ENCODE measurements at places on chromosomes 6 and 20.

GRCh38 chr6:152416652-152417051, 220.5 kb downstream of the SYNE1 start:
- no peak for DNase-seq

- DNase-seq = no peak
Observed at GRCh38 chr6:123821112-123821511, 17.4 kb downstream of the NKAIN2 start.

DNA sequence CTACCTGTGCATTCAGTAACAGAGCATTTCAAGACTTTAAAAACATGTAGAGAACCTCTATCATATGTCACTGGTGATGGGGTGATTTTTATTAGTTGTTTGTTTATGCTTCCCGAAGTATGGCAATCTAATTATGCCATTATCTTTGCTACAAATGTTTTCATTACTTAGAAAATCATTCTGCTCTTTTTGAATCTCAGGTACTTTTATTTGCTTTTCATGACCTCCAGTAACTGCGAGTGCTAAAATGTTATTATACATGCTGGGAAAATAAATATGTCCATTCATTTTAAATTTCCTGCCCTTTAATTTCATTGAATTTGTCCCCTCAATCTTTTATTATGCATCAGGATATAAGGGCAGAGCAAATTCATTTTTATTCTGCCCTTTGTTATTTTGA, 515.7 kb downstream of the NKAIN2 start:
- DNase-seq = no peak

GRCh38 chr6:161378115-161378514, 104.3 kb upstream of the AGPAT4 start:
- no peak for DNase-seq

DNA sequence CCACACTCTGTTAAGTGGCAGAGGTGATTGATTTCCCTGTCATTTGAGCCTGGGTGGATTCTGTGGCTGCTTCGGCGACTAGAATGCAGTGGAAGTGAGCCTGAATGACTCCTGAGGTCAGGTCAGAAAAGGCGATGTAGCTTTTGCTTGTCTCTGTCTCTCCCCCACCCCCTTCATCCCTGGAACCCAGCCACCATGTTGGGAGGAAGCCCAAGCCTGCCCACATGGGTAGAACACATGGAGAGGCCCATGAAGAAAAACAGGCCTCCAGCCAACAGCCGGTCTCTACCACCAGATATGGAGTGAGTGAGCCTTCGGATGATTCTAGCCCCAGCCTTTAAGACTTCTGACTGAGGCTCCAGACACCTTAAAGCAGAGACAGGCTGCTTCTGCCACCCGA, 181.0 kb downstream of the TFAP2C start:
- DNase-seq = no peak

DNA sequence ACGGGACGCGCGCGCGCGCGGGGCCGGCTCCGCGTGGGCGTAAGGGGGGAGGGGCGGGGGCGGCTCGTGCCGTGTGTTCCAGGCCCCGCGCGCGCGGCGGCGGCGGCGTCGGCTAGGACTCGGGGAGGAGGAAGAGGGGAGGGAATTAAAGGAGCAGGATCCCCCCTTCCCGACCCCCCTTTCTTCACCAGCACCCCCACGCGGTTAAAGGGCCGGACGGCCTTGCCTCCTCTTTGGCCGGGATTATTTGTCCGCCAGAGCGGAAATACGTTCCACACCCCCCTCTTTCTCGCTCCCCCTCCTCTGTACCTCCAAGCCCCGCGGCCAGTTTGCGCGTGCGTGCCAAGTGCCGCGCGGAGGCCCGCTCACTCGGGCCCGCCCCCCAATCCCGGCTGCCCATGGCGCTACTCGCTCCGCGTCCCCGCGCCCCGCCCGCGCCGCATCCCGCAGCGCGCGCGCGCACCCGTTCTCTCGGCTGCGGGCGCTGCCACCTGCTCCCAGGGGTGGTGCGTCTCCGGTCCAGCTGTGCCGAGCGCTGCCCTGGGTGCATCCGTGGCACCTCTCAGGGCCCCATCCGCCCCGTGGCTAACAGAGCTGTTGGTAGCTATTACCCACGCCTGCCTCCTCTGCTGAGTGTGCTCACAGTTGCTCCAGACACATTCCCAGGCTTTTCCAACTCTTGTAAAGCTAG, at the start of gene ZBTB12:
ZBTB12 (minus strand) TSS at position 134 of the 691 bp plus-strand sequence. CDS start 781 bp downstream, outside the sequence.
- peak; percentile 82 for DNase-seq

DNA sequence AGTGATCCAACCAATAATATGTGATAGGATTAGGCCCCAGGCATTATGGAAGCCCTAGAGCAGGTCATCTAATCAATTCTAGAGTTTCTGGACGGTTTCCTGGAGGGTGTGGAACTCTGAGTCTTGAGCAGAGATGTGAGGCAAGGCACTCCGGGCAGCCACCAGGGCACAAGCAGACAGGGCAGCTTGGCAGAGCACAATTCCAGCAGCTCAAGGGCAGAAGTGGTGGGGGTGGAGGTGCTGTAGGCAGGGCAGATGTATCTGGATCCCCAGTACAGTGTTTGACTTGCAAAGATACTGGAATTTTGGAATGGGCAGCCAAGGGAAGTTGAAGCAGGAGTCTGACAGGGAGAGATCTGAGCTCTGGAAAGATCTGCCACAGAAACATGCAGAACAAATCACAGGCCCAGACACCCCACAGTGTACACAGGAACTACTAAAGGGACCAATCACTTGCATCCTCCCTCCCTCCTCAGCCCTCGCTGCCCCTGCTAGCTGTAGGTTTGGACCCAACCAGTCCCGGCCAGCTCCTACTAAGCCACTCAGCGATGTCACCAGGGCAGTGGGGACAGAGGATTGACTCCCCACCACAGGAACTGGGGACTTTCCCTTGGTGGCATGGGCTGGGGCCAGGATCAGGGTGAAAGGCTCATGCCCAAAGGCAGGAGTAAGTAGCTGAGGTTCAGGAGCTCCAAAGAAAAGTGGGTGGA, 47.0 kb downstream of the TFEB start:
- DNase-seq = no peak

GRCh38 chr20:62812181-62812906, 4.5 kb upstream of the COL9A3 start:
- no peak for DNase-seq

DNA sequence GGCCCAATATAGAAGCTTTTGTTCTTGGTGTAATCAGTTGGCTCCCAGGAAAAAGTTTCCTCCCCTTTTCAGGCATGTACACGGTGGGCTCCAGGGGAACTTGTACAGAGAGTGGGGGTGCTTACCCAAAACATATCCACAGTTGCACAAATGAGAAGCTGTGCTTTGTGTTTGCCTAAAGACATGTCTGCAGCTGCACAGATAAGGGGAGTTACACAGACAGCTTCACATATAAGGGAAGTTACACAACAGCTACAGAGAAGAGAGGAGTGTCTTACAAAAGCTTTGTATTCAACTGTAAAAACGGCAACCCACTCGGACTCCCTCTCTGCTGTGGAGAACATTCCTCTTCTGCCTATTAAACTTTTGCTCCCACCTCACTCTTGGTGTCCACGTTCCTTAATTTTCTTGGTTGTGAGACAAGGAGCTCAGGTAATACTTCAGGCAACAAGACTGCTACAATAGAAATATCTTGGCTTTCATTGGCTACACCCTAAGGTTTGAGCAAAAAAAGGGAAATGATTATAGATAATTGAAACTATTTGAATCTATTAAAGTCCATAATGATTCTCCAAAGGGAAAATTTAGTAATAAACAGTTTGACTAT, 7.4 kb upstream of the PNRC1 start:
- no peak for DNase-seq

DNA sequence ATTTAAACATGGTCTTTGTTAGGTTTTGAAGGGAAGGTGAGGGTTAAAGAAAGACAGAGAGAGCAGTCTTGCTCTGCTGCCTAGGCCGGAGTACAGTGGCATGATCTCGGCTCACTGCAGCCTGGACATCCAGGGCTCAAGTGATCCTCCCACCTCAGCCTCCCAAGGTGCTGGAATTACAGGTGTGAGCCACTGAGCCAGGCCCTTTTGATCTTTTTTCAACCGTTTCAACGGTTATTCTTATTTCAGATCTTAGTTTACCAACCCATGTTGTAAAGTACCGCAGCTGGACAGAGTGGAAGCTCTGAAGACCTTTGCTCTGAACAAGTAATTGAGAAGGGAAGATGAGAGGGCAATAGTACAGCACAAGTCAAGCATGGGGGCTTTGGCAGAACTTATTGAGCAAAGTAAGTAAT, 1.2 kb upstream of the SRPK1 start:
- DNase-seq = no peak

DNA sequence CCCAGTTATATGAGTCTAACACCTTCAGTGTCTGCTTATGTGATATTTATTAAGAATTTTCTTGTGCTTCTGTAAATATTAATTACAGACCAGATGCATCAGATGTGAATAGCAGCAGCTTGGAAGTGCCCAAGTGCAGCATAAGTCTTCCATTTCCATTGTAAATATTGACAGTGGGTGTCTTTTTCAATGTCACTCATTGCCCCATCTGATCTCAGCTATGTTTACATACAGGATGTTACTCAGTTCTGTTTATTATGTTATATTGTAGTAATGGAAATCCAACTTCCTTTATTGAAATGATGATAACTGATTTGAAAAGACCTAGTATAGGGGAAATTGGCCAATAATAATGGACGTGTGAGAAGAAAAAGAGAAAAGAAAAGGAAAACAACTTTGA, 296.7 kb downstream of the SAMD5 start:
- DNase-seq = no peak

All from NCI-H2107 (cell line).